ENCODE measurements at places on chromosomes 6 and 20.

GRCh38 chr6:149876241-149876933 lies 12.2 kb upstream of the LRP11 start:
- DNase-seq, result no peak

- DNase-seq, result peak; percentile 10
Observed at GRCh38 chr6:49409951-49410542, 53.0 kb downstream of the MMUT start.

DNA sequence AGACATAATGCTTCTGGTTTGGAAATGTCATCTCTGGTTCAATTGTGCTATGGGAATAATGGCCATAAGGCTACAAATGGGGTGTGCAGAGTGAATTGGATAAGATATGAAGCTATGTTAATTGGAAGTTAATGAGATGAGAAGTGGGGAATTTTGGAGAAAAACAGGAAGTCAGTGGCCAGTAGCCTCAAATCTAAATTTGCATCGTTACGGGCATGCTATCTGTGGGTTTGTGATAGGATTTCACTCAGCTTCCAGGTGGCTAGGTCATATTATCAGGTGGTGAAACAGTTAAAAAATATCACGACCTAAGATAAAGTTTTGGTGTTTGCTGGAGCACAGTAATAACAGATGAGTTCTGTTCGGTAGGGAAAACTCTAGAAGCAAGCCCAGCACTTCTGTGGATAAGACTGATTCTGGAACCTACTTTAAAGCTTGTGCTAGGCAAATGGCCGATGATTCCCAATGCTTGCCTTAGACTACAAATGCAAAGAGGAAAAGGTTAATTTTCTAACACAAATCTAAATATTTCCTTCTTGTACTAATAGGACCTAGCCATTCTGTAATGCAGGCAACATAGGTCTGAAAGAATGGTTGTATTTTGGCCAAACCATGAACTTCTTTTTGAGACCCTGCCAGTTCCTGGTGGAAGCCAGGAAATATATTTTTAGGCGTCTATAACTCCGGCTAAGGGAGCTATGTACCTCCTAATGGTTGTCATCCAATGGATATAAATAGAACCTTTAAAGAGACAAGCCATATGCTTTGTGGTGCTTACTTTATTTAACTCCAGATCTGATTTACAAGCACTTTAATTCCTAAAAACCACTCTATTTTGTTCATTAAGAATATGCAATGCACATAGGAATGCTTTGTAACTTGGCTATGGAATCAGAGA lies 111.0 kb downstream of the PLCB1 start:
- no peak for DNase-seq

GRCh38 chr20:22810626-22811569 lies 224.2 kb upstream of the SSTR4 start:
- DNase-seq, result no peak

DNA sequence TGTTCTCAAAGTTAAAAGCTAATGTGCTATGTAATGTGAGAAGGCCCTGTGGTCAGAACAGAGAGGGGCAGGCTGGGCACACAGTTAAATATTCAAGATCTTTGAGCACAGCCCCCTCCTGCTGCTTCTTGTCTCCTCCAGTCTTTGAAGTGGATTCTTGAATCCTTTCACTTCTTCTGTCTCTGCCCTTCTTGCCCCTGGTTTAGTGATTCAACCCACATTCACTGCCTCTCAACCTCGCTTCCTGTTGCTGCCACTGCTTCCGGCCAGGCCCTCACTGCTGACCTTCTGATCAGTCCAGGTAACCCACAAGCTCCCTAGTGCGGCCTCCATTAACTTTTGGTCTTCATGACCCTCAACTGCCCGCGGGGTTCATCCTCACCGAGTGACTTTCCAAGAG lies 417.3 kb upstream of the NOX3 start:
- DNase-seq, result no peak

DNA sequence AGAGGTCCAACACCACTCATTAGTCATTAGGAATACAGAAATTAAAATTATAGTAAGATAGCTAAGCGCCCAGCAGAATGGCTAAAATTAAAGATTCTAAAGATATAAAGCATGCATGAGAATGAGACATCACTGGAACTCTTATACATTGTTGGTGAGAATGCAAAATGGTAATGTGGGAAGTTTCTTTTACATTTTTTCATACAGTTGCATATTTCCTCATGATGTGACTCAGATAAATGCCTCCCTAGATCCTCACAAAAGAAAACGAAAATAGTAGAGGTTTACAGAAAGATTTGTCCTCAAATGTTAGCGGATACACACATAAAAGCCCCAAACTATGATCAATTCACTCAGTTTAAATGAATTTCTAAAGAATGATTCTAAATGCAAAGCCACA lies 633.7 kb upstream of the GJE1 start:
- DNase-seq, result no peak

- DNase-seq, result no peak
Observed at GRCh38 chr20:54156981-54157835, 16.6 kb downstream of the CYP24A1 start.

DNA sequence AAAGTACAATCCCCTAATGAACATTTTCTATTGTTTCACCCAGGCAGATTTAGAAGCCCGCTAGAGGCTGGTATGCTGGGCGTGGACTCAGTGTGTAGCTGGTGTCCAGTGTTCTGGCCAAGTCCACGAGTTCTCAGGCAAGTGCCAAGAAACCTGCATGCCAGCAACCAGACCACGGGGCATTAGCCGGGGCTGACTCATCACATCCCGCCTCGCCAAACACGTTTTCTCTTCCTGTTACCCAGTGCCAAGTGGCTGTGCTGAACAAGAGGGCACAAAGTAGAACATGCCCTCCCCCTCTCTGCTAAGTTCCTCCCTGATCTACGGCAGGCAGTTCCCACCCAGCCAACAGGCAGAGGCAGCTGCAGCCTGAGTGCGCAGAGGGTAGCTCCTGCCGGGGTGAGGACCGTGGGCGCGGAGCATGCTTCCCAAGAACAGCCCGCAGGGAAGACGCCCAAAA lies 29.6 kb downstream of the RAMACL start:
- no peak for DNase-seq

- DNase-seq, result no peak
Observed at GRCh38 chr20:13384132-13384531, 163.1 kb downstream of the ISM1 start.

- no peak for DNase-seq
Observed at GRCh38 chr6:99575544-99576227, 7.2 kb upstream of the CCNC start.

DNA sequence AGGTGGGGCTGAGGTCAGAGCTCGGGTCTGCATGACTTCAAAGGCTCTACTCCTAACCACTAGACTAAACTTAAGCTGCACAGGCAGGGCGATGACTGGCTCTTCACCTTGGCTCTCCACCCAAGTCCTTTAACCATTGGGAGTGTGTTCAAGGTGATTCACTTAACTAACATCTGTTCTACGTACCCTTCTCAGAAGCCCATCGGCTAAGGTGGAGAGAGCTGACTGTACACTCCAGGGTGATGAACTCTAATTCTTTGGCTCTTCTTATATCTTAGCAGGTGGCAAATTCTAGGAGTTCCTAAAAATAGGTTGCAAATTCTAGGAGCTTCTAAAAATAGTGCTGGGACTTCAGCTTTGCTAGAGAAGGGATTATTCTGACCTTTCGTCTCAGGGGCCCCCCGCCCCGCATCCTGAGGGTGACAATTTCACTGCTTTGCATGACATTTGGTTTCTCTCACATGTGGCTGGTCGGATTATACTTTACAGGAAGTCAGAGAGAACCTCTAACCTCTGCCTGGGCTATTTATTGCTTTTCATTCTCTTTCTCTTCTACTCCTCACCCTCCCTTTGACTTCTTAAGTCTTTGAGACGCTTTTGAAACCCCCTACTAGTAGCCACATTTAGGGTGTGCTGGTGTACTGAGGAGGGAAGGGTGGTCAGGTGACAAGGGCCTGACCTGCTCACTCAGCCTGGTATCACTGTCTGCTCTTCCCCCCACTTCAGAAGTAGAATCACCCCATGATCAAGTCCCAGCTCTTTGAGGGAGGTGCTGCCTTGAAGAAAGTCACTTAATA lies 55.5 kb downstream of the PRDM1 start:
- DNase-seq, result peak; percentile 96

- DNase-seq, result no peak
Observed at GRCh38 chr6:52415917-52416628, 4.1 kb upstream of the EFHC1 start.

All from GM12864 (cell line).